Activated naive CD8-positive, alpha-beta T cell treated with anti-CD3 and anti-CD28 coated beads, Interleukin-2, amount 10 ng/mL, durations not matched to agents 7 days and 5 days (primary cell): ENCODE measurements at places on chromosomes 6 and 20. TPM values are rescaled to one million over a fixed set of nuclear protein-coding genes. Genes with fewer than 3 reads are reported as not detected.
A peak's percentile ranks its signal among the peaks of the same experiment; 100 is the strongest.

The EDEM2 gene
- total RNA-seq, result 23.4 TPM

The KHDC1L gene
- total RNA-seq, result not detected

The LHFPL5 gene
- total RNA-seq, result not detected

The MLN gene
- total RNA-seq, result not detected

The KHDC1 gene
- total RNA-seq, result 5.0 TPM

The DNAH8 gene
- 0.11 TPM for total RNA-seq

The CFAP206 gene
- total RNA-seq, result not detected

The MED23 gene
- 35.9 TPM for total RNA-seq

DNA sequence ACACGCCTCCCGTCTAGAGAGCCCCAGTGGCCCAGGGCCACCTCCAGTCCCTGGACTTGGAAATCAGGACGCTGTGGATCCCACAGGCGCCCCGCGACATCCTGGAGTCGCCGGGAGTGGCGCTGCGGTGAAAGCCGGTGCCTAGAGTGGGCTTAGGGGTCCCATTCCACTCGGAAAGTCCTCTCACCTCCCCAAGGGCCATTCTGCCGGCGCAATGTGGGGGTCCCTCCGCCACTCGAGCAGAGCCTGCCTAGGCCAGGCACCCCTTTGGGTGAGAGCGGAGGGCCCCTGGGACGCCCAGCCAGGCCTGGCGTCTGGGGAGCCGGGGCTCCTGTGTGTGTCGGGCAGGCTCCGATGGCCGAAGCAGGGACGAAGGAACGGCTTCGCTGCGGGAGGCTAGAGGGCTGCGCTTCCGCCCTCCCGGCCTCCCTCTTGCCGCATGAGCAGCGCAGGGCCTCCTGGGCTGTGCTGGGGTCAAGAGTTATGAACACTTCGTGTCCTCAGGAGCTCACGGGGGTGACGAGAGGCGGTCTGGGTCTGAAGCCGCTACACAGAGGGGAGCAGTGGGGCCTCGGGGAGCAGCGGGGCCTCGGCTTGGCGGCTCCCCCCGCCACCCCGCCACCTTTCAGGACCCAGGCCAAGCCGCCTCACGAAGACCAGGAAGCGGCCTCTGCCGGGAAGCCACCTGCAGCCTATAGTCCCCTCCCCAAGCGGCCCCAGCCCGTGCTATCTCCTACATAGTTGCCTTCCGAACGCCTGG, 13.6 kb downstream of the POU3F2 start:
- DNase-seq, result peak; percentile 42

GRCh38 chr20:53706466-53707370, 113.1 kb upstream of the ZNF217 start:
- DNase-seq, result no peak

DNA sequence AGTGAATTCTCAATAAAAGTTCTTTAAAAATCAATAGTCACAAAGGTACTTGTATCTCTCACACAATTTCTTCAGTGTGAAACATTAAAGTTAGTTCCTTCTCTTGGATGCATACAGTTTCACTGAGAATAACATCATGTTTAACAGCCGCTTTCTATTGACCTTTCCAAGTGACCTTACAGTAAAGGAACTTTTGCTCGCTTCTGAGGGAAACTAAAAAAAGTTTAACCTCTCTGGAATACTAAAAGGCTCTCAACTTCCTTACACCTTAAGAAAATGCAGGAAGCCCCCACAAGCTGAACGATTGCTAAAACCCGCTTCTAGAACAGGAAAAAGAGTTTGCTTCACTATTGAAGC, 1.3 kb downstream of the RRAGD start:
- DNase-seq, result no peak

GRCh38 chr6:65123521-65123920, 583.5 kb downstream of the EYS start:
- no peak for DNase-seq

GRCh38 chr6:43904311-43905123, 134.5 kb downstream of the VEGFA start:
- DNase-seq, result no peak

DNA sequence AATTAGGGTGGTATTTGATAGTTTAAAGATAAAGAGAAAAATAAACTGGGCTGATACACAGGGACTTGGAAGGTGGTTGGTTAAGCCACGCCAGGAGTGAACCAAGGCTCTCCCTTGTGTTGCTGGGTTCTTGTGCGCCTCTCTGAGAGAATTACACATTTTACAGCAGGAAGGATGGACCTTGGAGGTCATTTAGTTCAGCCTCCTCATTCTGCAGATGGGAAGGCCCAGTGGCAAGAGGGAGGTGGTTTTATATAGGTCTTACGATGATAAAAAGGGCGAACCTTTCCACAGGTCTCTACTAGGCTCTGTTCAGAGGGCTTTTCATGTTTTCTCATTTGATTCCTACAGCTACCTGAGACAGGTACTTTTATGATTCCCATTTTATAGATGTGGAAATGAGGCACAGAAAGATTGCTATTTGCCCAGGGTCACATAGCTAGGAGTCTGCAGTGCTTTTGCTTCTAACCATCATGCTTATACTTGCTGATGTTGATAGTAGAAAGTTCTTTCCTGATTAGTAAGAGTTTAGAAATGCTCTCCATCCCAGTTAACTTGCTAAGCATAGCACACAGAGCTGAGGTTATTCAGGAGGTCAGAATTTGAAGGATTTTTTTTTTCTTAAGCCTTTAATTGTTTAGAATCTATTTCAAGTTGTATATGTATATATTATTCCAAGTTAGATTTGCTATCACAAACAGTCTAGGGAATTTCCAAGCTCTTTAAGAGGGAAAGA, 12.8 kb downstream of the HIVEP1 start:
- no peak for DNase-seq

- DNase-seq, result no peak
Observed at GRCh38 chr6:125792172-125792571, 1.4 kb downstream of the NCOA7 start.

DNA sequence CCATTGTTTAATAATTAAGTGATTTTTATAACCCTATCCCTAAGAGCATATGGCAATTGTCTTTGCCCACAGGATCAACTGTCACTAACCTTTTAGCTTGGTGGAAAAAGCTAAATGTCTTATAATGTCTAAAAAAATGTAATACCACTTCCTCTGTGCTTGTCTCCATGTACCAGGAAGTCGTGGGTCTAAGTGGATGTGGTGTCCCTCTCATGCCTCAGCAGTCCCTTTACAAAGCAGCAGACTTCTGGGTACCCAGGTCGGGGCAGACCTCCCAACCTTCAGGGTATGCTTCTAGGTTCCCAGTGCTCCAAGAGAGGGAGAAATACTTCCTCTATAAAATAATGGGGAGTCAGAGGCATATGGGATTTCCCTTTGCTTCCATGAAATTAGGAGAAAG, 74.7 kb downstream of the ZHX3 start:
- no peak for DNase-seq

GRCh38 chr6:15357782-15358181, 111.9 kb downstream of the JARID2 start:
- no peak for DNase-seq

GRCh38 chr6:18424201-18424600, 37.1 kb downstream of the RNF144B start:
- DNase-seq, result no peak

- peak; percentile 92 for DNase-seq
Observed at GRCh38 chr20:43749734-43750294, 23.0 kb upstream of the GTSF1L start.

- no peak for DNase-seq
Observed at GRCh38 chr6:125577124-125577662, 172.2 kb upstream of the HEY2 start.

DNA sequence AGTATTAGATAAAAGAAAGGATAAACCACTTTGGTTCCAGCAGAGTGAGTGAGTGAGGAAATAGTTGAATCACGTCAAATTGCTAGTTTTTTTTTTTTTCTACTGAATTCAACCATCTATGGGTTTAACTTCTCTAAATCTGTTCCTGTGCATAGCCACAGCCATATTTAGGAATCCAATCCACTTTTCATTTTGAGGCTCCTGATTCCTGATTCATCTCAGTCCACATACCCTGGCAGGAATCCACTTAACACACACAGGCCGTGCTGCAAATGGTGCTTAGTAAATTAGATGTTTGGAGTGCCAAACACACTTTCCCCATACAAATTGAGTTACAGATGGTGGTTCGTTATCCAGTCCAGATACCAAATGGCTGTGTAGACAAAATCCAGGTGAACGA, 220.3 kb downstream of the ALDH8A1 start:
- no peak for DNase-seq

GRCh38 chr6:84392261-84392660, 164.8 kb upstream of the CEP162 start:
- no peak for DNase-seq

GRCh38 chr6:63278916-63279315, 40.9 kb downstream of the LGSN start:
- DNase-seq, result no peak

DNA sequence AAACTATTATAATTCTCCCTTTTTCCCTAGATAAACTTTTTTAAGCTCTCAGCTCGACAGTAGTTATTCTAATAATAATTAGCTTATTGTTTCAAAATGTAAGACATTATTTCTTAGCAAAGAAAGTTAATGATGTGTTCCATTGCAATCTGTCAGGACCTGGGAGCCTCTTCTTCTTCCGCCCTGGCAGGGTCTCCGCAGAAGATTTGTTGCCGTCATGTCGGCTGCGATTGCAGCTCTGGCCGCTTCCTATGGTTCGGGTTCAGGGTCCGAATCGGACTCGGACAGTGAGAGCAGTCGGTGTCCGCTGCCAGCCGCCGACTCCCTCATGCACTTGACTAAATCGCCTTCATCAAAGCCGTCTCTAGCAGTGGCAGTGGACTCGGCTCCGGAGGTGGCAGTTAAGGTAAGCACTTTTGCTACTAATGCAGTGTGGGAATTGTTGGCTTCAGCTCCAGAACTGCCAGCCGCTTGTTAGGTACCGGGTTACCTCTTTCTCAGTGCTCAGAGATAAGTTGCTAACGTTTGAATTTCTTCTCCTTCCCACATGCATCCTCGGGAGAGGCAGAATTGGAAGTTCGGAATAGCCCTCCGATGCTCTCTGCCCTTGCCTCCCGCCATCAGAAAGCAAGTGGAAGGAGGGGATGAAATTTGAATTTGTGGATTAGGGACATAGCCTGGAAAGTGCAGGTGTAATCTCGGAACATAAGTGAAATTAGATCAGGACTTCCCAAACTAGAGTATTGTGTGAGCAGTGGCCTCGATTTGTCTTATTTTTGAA, at the start of gene CDC40:
Gene CDC40, plus strand, starts transcription at position 200 of the 781 bp plus-strand sequence. Its CDS starts 18 bp downstream, at position 218.
- peak; percentile 69 for DNase-seq
